ENCODE measurements at places on chromosomes 11 and 22.

- DNase-seq: no peak
Observed at GRCh38 chr11:75839851-75840250, 24.8 kb downstream of the UVRAG start.

DNA sequence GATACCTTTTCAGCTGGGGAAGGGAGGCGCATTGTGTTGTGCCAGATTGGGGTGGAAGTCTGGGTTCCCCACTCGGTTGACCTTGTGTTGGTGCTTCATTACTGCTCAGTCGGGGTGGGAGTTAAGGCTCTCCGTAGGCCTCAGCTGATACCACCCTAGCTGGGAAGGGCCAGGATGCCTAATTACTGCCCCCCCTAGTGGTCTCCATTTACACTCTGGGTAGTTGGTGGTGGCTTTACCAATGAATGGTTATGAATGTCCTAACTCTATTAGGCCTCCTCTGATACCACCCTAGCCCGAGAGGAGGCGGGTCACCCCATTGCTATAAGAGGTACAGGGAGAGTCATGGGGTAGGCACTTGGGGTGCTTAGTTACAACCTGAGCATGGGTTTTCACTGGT is 27.5 kb upstream of the HIKESHI start:
- no peak for DNase-seq

GRCh38 chr11:123700772-123701171 is 40.7 kb downstream of the ZNF202 start:
- DNase-seq: no peak

DNA sequence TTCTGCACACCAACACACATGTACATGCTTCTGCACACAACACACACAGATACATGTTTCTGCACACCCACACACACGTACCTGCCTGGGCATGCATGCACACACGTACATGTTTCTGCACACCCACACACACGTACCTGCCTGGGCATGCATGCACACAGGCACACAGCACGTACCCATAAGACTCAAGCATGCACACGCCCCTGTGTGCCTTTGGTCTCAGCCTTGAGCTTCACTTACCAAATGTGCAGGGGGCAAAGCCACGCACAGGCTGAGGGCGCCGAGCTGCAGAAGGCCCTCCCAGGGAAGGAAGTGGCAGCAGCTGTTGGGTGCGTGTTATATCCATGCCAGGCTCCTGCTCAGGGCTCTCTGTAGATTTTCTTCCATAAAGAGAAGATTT is 34.7 kb upstream of the SMIM38 start:
- no peak for DNase-seq

DNA sequence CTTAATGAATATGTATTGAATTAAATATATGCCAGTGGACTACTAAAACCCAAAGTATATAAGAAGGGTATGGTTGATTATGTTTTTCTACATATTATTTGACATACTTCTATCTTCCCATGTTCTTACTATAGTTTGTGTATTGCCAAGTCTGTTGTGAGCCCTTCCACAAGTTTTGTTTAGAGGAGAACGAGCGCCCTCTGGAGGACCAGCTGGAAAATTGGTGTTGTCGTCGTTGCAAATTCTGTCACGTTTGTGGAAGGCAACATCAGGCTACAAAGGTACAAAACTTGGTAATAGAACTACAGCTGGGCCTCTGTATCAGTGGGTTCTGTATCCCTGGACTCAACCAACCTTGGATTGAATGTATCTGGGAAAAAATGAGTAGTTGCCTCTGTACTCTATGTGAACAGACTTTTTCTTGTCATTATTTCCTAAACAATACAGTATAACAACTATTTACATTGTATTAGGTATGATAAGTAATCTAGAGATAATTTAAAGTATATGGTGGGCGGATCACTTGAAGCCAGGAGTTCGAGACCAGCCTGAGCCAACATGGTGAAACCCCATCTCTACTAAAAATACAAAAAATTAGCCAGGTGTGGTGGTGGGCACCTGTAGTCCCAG is 38.7 kb upstream of the TTC36 start:
- DNase-seq: peak; percentile 60

DNA sequence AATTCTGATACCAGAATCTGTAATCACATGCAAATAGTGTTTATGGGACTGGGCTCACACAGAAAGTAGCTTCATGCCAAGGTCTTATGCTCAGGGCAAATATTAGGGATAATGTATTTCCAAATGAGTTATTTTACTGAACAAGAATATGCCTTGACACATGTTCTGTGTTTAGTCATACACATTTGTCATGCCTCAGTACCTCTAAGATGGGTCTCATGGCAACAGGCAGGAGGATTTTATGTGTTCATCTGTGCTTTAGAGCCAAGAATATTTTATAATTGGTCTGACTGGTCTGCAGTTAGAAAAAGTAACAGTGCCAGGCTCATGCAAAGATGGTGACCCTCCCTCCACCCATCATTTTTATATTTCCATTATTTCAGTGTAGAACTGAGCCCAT is 49.1 kb downstream of the JAM3 start:
- no peak for DNase-seq

DNA sequence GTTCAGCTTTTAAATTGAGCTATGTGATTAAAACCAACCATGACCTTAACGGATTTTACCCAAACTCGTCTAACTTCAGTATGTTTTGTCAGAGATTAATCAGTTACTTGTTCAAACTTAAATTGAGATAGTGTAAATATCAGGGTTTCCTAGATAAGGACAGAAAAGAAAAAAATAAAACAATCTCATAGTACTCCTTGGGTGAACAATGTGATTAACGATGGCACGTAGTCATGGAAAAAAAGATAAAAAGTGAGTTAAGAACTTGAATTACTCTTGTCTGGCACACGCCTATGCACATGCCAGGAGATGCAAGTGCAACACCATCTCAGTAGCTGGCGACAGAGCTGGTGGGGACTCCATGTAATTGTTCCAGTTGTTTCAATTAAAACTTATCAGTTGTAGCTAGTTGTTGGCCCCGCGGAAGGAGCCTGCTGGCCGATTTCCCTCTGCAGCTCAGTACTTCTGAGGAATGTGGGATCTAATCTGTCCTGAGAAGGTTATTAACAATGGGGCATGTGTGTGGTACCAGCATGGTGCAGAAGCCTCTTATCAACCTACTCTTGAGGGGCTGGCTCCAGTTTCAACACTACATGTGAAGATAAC is 3.0 kb downstream of the RASSF10 start:
- no peak for DNase-seq

Measured in stimulated activated CD8-positive, alpha-beta memory T cell treated with anti-CD3 and anti-CD28 coated beads, Interleukin-4, amount 100 ng/mL, for 24 hours (primary cell).